ENCODE measurements at places on chromosomes 1 and 21.

GRCh38 chr1:176847052-176847451 lies 317.5 kb downstream of the ASTN1 start:
- no peak for DNase-seq

- no peak for DNase-seq
These were observed 403.9 kb downstream of the PCP4 start for GRCh38 chr21:40271164-40271563.

- DNase-seq, result no peak
These were observed 70.5 kb downstream of the TTLL7 start for GRCh38 chr1:83928396-83928795.

DNA sequence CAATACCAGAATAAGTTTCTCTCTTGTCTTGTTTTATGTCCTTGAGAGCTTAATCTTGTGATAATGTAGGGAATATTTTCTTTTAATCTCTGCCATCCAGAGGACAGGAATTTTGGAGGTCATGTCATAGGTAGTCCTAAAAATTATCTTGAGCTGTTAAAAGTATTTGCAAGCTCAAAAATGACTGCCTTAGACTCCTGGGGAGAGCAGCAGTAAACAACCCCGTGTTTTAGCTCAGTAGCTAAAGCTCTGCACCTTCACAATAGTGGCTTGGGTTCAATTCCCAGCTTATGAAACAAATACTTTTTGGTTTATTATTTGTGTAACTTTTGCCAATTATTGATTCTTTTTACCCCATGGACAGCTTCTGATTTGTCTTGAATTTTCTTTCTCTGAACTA lies 99.4 kb upstream of the OLFM3 start:
- no peak for DNase-seq

- peak; percentile 26 for DNase-seq
These were observed 716 bp downstream of the CTBS start for GRCh38 chr1:84573481-84573966.

DNA sequence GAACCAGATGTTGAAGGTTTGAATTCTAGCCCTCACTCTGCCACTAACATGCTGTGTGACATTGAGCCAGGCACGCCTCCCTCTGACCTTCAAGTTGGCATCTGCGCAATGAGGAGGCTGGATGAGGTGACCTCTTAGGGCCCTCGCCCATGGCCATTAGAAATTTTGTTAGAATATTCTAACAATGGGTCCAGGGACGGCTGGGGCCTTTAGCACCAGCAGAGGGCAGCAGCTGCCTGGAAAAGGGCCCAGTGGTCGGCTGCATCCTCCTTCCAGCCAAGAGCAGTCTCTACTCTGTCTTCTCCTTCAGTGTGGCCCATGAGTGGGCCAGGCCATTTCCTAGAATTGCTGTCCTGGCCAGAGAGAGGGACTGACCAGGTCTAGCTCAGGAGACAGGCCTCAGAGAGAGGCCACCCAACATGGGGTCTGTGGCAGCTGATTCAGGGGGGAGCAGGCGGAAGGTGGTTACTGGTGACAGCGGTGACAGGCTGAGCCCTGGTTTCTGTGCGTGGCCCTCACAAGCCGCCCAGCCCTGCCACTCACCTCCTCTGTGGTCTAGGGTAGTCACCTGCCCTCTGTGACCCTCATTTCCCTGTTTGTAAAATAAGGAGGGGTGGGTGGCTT lies 101.3 kb upstream of the ACTL8 start:
- peak; percentile 72 for DNase-seq

- DNase-seq, result no peak
These were observed 5.1 kb upstream of the SYTL1 start for GRCh38 chr1:27336756-27337155.

DNA sequence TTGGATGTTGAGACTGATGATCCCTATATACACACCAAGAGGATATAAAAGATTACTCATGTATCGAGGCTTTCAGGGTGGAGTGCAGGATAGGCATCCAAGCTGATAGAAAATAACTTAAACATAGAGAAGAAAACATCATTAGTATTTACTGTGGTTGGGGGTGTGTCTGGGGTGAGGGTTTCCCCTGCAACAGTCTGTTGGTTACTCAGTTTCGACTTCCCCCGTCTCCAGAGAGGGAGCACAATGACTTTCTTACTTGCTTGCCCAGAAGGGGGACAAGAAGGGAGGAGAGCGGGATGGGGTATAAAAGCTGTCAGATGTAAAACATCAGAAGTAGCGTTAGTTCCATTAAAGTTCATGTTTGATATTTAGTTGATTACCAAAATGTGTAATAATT lies 717.4 kb upstream of the ZP4 start:
- no peak for DNase-seq

DNA sequence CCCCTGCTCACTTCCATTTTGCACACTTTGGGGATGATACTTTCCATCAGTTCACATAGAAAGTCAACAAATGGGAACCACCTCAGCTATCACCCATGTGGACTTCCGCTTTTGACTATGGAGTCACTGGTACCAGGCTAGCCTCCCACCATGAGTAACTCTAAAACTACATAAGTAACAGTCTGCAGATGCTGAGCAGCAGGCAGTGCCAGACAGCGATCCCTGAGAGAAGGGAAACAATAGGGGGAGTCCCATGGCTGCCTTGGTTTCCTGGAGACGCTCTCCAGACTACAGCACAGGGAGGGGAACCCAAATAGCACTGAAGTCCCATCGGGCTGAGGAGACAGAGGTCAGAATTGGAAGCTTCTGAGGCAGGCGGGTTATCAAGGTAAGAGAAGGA lies 2.8 kb upstream of the TFF2 start:
- no peak for DNase-seq

GRCh38 chr21:45640888-45641479 lies 2.5 kb upstream of the PCBP3 start:
- DNase-seq, result peak; percentile 81

DNA sequence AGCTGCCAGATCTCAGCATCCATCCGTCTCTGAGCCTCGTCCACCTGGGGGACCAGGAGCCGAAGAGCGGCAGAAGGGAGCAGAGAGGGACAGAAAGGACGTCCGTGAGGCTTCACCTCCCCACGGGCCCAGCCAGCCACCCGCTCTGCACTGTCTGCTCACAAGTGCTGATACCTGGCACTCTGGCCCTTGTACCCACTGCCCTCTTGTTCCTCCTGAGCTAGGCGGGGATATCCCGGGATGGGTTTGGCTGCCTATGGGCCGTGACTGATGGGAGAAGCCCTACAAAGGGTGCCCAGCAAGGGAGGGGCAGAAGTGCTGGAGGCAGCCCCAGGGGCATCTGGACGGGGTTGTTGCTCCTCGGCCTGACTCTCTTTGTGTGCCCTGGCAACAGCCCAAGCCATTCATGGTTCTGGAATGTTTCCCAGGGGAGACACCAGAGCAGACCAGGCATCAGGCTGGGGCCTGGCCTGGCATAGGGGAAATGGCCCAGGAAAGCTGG lies 57.6 kb downstream of the LDLRAD2 start:
- DNase-seq, result peak; percentile 74

GRCh38 chr1:112297536-112297935 lies 98.5 kb upstream of the CTTNBP2NL start:
- peak; percentile 11 for DNase-seq

- DNase-seq, result peak; percentile 88
These were observed 51.9 kb upstream of the ZNF326 start for GRCh38 chr1:89942825-89943658.

- no peak for DNase-seq
These were observed 5.7 kb downstream of the ACAP3 start for GRCh38 chr1:1302006-1302430.

- DNase-seq, result no peak
These were observed 21.6 kb downstream of the SYT11 start for GRCh38 chr1:155880950-155881349.

GRCh38 chr1:211549092-211549711 lies 29.8 kb downstream of the SLC30A1 start:
- no peak for DNase-seq

DNA sequence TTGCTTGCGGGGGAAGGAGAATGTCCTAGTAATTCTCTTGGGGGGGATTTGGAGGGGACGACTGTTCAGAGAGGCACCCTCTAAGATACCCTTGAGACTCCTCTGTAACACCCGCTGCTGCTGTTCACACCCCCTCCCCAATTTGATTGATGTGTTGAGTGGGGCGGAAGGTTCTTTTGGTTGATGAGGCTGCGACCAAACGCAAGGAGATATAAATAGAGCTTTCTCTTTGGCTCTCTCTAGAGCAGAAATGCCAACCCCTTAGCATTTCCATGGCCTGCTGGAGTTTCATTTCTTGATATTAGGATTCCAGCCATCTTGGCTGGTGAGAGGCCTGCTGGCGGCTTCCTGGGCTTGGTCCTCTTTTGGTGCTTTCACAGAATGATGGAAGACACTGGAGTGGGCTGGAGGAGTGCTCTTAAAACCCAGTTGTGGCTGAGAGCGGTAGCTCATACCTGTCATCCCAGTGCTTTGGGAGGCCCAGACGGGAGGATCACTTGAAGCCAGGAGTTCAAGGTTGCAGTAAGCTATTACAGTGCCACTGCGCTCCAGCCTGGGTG lies 2.0 kb downstream of the PIK3CD start:
- DNase-seq, result no peak

DNA sequence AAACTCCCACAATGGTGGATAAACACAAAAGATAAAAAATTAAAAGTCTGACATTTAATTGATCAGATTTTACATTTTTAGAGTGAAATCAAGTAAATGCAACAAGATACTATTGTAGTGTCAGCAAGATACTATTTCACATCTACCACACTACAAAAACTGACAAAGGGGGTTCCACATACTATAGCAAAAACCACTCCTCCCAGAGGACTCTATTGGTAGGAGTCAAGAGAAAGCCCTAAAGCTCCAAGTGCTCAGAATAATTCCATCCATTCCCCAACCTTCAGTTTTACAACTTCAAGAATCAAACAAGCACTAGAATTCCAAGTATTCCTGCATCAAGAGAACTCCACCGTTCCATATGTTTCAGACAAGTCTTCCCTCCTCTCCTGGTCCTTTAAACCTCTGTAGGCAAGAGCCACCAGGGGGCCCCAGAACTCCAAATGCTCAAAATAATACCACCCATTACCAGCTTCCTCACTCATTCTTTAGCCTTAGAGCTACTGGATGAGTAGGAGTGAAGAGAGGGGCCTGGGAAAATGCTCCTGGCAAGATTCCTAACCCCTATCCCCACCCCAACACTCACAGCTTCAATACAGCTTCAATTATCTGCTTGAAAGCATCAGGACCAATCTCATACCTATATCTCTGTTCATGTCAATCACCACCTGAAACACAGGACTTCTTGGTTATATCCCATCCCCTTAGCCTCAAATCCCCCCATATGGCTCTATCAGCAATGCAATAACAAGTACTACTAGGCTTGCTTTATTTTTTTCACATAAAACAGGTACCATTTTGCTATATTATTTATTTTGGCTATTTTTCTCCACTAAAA lies 9.9 kb downstream of the TOR1AIP2 start:
- DNase-seq, result peak; percentile 73

DNA sequence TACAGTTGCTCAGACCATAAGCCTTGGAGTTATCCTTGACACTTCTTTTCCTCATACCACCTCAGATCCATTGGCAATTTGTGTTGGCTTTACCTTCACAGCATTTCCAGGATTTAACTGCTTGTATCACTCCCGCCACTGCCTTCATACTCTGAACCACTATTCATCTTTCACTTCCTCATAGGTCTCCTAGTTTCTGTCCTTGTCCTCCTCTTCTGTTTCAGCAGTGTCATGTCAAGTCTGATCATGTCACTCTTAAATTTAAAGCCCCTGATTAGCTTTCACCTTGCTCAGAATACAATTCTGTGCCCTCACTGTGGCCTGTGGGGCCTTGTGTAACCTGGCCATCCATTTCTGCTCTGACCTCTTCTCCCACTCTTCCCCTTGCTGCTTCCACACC lies 34.7 kb upstream of the C1orf115 start:
- DNase-seq, result no peak

DNA sequence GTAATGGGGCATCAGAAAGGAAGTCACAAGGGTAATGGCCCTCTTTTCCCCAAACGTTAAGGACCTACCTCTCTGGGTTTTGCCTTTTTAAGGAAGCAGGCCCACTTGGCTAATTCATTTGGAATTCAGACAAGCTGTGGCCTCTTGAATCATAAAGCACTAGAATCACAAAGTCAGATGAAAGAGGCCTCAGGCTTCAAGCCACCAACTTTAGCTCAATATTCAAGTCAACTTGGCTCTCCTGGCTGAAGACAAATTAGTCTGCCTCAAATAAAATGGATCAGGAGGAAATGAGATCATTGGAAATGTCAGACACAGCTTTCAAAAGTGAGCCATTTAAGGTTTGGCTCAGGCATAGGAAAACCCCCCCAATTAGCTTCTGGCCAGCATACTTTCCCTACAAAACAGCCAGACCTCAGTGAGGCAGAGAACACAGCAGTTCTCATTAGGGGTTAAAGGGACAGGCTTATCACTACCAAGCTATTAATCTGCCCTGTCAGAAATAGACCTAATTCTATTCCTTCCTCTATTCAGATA lies 34.3 kb downstream of the SLC35D1 start:
- DNase-seq, result peak; percentile 54

DNA sequence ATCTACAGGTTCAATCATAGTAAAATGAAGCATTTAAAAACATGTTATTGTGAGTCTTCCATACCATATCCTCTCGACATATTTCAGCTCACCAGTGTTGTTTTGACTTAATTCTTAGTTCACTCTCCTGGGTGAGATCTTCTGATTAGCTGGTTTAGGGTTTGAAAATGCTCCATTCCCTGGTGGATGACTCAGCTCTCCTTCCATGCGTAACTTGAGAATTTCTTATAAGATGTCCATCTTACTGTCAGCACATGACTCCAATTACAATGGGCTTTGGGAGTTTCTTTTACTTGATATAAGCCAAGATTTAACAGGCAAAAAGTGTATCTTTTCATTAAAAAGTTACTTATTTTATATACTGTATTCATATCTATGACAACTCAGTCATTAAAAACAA lies 476.5 kb downstream of the BRINP3 start:
- DNase-seq, result peak; percentile 62

GRCh38 chr1:115400426-115400825 lies 62.4 kb upstream of the NGF start:
- DNase-seq, result no peak

GRCh38 chr1:179951383-179952144 lies 3.0 kb upstream of the CEP350 start:
- no peak for DNase-seq

GRCh38 chr1:94285031-94285654 lies 47.8 kb upstream of the ARHGAP29 start:
- peak; percentile 48 for DNase-seq

DNA sequence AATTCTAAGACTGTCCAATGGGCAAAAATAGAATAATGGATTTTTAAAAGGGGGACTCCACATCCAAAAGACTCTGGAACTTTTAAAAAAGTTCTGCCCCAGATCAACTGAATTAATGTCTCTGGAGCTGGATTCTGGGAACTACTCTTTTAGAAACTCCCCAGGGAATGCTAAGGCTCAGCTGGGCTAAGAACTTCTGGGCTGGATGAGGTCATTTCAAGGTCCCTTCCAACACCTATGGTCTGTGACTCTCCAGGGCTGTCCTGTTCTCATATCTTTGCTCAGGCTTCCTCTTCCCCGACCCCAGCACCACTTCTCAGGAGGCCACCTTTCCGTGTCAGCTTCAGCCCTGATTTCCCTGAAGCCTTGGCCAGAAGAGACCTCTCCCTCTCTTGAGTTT lies 13.5 kb upstream of the PLA2G2C start:
- no peak for DNase-seq
